ENCODE measurements at places on chromosomes 6 and 20. TPM values are rescaled to one million over a fixed set of nuclear protein-coding genes. Genes with fewer than 3 reads are reported as not detected.

CLPSL2 gene
- not detected for total RNA-seq

SLC16A10 gene
- 4.3 TPM for total RNA-seq

DZANK1 gene
- 0.67 TPM for total RNA-seq

SMOC2 gene
- 1.8 TPM for total RNA-seq

TMEM200A gene
- total RNA-seq = 1.5 TPM

BNIP5 gene
- total RNA-seq = not detected

CTAGE9 gene
- total RNA-seq = not detected

WFDC10B gene
- not detected for total RNA-seq

GRCh38 chr6:25489399-25489798 is 162.6 kb upstream of the SCGN start:
- H3K36me3 ChIP-seq = no peaks in the 10 kb centered on the region
- H3K27me3 ChIP-seq = no peaks in the 10 kb centered on the region
- H3K27ac ChIP-seq = no peak overlapping the region
- no peak overlapping the region for H3K4me3 ChIP-seq

GRCh38 chr6:34513646-34514045 is 42.5 kb downstream of the SPDEF start:
- no peak overlapping the region for H3K4me3 ChIP-seq
- no peak for DNase-seq
- no peaks in the 10 kb centered on the region for H3K36me3 ChIP-seq

DNA sequence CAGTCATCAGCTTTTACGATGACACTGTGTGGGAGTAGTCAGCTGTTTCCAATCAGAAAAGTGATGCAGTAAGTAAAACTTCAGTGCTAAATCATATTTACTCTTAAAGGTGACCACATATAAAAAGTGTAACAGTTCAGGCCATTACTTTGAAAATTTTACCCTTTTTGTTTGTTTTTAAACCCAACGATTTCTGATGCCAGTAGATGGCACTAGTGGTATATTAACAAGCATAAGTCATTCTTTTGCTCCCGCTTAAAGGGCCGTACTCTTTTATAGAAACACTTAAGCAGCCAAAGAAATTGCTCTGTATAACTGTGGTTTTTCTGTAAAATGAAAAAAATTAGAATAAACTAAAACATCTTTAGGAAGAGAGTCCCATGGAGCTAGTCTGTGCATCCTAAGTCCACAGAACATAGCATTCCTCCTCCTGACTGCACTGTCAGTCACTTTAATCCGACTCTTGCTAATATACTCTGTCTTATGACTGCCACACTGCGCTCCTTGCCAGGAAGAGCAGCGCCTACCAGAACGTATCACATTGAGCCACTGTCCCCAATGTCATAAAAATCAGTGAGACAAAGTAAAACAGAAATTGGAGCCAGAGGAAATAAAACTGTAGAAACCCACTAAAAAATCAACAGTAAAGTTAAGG is 25.0 kb downstream of the HEBP2 start:
- H3K27ac ChIP-seq = peak overlapping the region; percentile 45
- no peak for DNase-seq
- no peaks in the 10 kb centered on the region for H3K4me1 ChIP-seq
- no peaks in the 10 kb centered on the region for H3K27me3 ChIP-seq

DNA sequence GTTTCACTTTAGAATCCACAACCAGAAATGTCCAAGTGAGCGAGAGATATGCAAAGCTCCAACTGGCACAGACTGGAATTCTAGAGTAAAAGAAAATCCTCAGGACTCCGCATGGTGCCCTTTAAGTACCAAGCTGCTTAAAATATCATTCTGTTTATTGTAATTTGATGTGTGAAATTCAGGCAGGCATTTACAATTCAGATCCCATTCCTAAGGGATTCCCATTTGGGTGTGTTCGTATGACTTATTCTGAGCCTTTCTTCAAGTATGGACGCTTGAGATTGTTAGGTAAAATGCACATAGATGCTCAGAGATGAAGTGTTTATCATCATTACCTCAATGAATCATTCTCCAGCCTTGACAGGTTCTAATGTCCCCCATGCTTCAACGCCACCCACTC is 99.3 kb upstream of the EEF1E1 start:
- no peaks in the 10 kb centered on the region for H3K27me3 ChIP-seq
- H3K27ac ChIP-seq = no peak overlapping the region
- no peak for DNase-seq
- H3K36me3 ChIP-seq = no peaks in the 10 kb centered on the region
- no peak overlapping the region for H3K4me3 ChIP-seq
- H3K4me1 ChIP-seq = no peaks in the 10 kb centered on the region

GRCh38 chr6:33577106-33577535 is 3.0 kb downstream of the BAK1 start:
- H3K4me3 ChIP-seq = no peak overlapping the region
- DNase-seq = peak; percentile 68
- H3K36me3 ChIP-seq = peaks cover 6% of the 10 kb centered on the region

DNA sequence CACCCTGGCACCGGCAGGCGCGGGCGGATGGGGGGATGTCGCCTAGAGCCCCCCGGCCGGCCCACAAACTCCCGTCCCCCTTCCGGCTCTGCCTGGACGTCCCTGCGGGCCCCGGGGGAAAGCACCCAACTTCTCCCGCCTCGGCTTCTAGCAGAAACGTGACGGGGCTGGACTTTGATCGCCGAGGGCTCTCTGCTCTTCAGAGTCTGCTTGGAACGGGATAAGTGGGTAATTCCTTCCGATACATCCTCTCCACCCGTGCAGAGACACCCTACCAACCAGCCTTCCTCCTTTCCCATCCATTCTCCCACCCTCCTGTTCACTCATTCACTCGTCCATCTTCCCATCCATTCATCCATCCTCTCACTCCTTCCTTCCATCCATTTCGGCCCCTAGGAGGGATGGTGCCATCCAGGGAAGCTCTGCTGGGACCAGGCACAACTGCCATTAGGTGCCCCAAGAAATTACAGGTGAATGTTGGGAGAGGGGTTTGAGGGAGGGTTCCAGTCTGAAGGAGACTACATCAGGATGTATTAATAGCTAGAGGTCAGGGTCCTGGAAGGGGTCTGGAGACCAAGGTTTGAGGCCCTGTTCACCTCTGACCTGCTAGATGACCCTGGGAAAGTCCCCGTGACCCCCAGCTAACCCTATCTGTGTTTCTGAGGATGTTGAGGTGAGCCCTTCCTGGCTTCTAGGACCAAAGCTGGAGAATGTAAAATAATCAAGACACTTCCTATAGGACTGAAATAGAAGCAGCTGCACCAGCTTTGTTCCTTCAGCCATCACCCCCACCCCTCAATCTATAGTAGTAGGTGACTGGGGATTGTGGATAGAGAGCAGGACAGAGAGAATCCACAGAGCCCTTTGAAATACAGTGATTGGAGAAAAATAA is 538 bp downstream of the TTLL9 start:
- H3K27ac ChIP-seq = no peak overlapping the region
- H3K4me3 ChIP-seq = peak overlapping the region; percentile 51
- H3K4me1 ChIP-seq = no peaks in the 10 kb centered on the region
- DNase-seq = no peak
- H3K36me3 ChIP-seq = no peaks in the 10 kb centered on the region

GRCh38 chr6:28945349-28945748 is 21.6 kb upstream of the TRIM27 start:
- DNase-seq = no peak
- no peak overlapping the region for H3K4me3 ChIP-seq
- no peak overlapping the region for H3K27ac ChIP-seq
- H3K4me1 ChIP-seq = no peaks in the 10 kb centered on the region

GRCh38 chr6:102340311-102340710 is 946.8 kb downstream of the GRIK2 start:
- H3K36me3 ChIP-seq = no peaks in the 10 kb centered on the region
- H3K4me1 ChIP-seq = no peaks in the 10 kb centered on the region
- no peak overlapping the region for H3K4me3 ChIP-seq
- no peak overlapping the region for H3K27ac ChIP-seq
- H3K27me3 ChIP-seq = no peaks in the 10 kb centered on the region

DNA sequence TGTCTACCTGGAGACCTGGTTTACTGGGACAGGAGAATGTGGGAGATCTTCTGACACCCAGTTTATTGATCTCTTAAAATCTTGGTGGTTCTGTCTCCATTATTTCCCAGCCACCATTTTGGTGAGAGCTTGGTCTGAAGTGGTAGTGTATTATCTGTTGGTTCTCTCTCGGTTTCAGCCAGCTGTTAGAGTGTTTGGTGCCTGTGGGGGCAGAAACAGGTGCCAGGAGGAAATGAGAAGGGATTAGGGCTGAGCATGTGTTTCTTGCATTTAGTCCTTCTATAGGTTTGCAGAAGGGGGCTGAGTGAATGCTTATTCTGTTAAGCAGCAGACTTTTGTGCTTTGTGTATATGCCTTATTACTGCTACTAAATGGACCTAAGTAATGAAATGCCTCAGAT is 9.6 kb downstream of the JARID2 start:
- DNase-seq = no peak
- no peak overlapping the region for H3K4me3 ChIP-seq
- no peak overlapping the region for H3K27ac ChIP-seq
- H3K4me1 ChIP-seq = peaks cover 12% of the 10 kb centered on the region
- no peaks in the 10 kb centered on the region for H3K27me3 ChIP-seq
- no peaks in the 10 kb centered on the region for H3K36me3 ChIP-seq
